ENCODE measurements at places on chromosomes 13 and 19. TPM values are rescaled to one million over a fixed set of nuclear protein-coding genes. Genes with fewer than 3 reads are reported as not detected.

The CYP4F3 gene
- total RNA-seq = 2.2 TPM

The SYMPK gene
- 77.4 TPM for total RNA-seq

The HOMER3 gene
- 34.3 TPM for total RNA-seq

The LATS2 gene
- total RNA-seq = 26.3 TPM

The IGFL2 gene
- not detected for total RNA-seq
